ENCODE measurements at places on chromosomes 5 and 9. TPM values are rescaled to one million over a fixed set of nuclear protein-coding genes. Genes with fewer than 3 reads are reported as not detected.

The MLANA gene
- total RNA-seq: under 0.01 TPM

The MORN5 gene
- 0.36 TPM for total RNA-seq

DNA sequence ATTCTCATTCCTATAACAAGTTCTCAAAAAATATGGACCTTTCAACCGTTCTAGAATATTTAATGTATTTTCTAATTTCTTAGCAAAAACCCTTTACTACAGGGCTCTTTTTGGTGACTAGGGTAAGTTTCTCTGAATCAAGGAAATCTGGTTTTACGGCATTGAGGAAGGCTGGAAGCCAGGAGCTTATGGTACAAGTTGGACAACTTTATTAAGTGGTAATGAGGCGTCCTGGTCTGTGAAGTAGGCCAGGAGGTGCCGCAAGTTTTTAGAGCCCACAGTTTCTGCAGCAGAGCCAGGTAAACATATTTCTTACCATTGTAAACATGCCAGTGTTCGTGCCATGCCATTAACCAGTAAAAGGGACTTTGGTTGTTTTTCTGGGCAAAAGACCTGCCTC is 14.6 kb upstream of the C1QTNF3 start:
- H3K4me1 ChIP-seq: peaks cover 17% of the 10 kb centered on the region
- no peak overlapping the region for H3K27ac ChIP-seq
- no peak for DNase-seq
- no peaks in the 10 kb centered on the region for H3K27me3 ChIP-seq

- peaks cover 19% of the 10 kb centered on the region for H3K27me3 ChIP-seq
- H3K27ac ChIP-seq: no peak overlapping the region
- H3K4me1 ChIP-seq: peaks cover 15% of the 10 kb centered on the region
- no peaks in the 10 kb centered on the region for H3K36me3 ChIP-seq
Observed at GRCh38 chr5:90981821-90982220, 401.3 kb downstream of the ARRDC3 start.

- peaks cover 24% of the 10 kb centered on the region for H3K36me3 ChIP-seq
- H3K27ac ChIP-seq: no peak overlapping the region
- peaks cover 41% of the 10 kb centered on the region for H3K4me1 ChIP-seq
- H3K4me3 ChIP-seq: no peak overlapping the region
- DNase-seq: no peak
Observed at GRCh38 chr9:33136721-33137670, 30.1 kb downstream of the B4GALT1 start.
